ENCODE measurements at places on chromosomes 2 and 18. TPM values are rescaled to one million over a fixed set of nuclear protein-coding genes. Genes with fewer than 3 reads are reported as not detected.

- DNase-seq, result no peak
These were observed 95.2 kb upstream of the FSIP2 start for GRCh38 chr2:185643434-185643833.

GRCh38 chr2:120486946-120487345, 141.0 kb downstream of the INHBB start:
- DNase-seq, result no peak

GRCh38 chr2:82268446-82268845, 1963.9 kb upstream of the LRRTM1 start:
- no peak for DNase-seq

DNA sequence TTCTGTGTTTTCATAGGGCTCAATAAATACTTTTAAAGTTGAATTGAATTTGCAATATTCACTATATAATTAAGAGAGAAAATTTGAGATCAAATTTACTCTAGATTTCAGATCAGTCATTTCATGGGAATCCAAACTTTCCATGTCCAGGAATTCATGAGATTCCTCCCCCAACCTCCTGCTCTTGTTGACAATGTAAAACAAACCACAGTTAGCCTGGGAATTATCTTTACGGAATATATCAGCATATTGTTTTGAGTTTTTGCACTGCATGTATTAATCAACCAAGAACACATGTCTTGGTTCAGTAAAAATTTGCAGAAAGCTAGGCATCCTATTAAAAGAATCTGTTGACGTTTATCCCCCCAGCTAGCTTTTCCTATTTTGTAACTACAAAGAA, 42.3 kb downstream of the CYP1B1 start:
- no peak for DNase-seq

- DNase-seq, result no peak
These were observed 441.5 kb upstream of the POU3F3 start for GRCh38 chr2:104412384-104412783.

GRCh38 chr2:37617119-37617892, 54.1 kb downstream of the CDC42EP3 start:
- DNase-seq, result no peak

The GAREM2 gene
- total RNA-seq, result 4.3 TPM

The MCFD2 gene
- total RNA-seq, result 37.5 TPM

Measured in naive thymus-derived CD8-positive, alpha-beta T cell (primary cell).